ENCODE measurements at places on chromosomes 4 and X.

DNA sequence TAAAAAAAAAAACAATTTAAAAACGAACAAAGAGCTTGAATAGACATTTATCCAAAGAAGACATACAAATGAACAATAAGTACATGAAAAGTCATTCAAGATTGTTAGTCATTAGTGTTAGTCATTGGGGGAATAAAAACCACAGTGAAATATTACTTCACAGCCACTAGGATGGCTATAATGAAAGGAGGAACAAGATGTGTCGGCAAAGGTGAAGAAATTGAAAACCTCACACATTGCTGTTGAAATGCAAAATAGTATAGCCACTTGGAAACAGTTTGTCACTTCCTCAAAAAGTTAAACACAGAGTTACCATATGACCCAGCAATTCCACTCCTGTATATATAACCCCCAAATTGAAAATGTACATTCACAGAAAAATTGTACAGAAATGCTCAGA, 45.2 kb upstream of the SLC39A8 start:
- DNase-seq, result no peak

- DNase-seq, result no peak
Observed at GRCh38 chrX:17842769-17843525, 18.2 kb downstream of the RAI2 start.

DNA sequence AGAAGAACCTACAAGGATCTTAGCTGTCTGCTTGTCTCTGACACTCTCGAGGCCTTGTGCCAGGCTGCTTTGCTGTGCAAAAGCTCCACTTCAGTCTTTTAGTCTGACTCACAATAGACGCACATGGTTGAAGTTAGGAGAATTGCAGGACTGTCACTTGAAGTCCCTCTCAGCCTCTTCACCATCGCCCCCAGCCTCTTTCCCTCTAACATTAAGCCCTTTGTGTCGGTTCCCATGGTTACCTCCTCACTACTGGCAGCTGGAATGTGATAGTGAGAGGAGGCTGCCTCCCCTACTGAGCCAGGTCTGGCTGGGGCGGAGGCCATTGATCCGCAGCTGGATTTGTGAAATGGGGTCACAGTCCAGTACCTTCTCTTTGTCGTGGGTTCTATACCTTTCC, 201.8 kb downstream of the SOWAHB start:
- no peak for DNase-seq

GRCh38 chr4:65083076-65083475, 587.2 kb downstream of the EPHA5 start:
- DNase-seq, result no peak

GRCh38 chr4:160848901-160849760, 1314.7 kb downstream of the FSTL5 start:
- no peak for DNase-seq

DNA sequence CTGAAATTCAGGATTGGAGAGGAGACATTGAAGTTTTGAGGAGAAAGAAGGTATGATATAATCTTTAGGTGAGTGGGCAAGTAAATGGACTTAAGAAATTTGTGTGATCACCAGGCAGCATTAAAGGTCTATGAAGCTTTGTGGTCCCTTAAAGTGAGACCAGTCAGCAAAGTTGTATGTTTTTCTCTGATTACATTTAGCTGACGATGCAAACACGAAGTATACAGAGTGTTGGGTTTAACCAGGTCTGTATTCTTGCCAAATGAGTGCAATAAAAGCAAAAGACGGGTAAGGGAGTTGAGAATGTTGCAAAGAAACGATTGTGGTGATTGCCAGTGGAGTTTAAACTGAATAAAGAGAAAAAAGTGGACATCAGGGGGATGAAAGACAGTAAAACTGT, 11.6 kb upstream of the YIPF6 start:
- DNase-seq, result no peak

DNA sequence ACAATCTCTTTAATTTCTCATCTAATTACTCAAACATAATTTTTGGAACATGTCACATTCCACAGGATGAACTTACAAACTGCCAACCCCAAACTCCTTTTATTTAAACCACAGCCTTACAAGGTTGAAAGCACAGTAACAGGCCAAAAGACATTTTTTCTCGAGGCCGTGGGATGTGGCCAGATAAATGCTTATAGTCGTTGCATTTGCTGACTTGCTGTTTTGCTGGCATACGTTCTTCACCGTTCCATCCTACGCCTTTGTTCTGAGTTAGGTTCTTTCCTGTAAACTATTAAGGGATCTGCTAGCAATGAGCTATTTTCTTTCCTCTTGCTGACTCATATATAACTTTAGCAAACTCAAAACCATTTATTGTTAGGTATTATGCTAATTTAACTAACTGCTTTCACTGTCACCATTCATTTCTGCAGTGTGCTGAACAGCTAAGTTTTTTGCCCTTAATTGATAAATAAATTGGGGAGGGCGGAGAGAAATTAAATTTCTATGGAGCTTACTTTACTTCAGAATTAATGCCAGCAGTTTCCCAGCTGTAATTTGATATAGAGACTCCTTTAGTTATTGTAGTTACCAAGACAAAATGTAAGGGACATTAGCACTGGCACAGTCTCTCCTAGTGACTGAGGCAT, 135.1 kb upstream of the PACRGL start:
- no peak for DNase-seq

- DNase-seq, result no peak
Observed at GRCh38 chrX:107577933-107578332, 50.4 kb upstream of the PRPS1 start.

Measured in activated CD4-positive, alpha-beta T cell treated with anti-CD3 and anti-CD28 coated beads for 24 hours (primary cell).